Bladder microvascular endothelial cell (primary cell): ENCODE measurements at places on chromosomes 3 and 15. TPM values are rescaled to one million over a fixed set of nuclear protein-coding genes. Genes with fewer than 3 reads are reported as not detected.

SI gene
- not detected in 2 replicates for total RNA-seq

STRIT1 gene
- total RNA-seq, result not detected in 2 replicates

ABHD17C gene
- total RNA-seq, result 2.4 and 7.5 TPM in 2 replicates

WWTR1 gene
- total RNA-seq, result 46.1 and 139 TPM in 2 replicates

CAPN3 gene
- total RNA-seq, result 0.32 and 0.94 TPM in 2 replicates

SAMMSON gene
- total RNA-seq, result not detected in 2 replicates

RHOV gene
- not detected in 2 replicates for total RNA-seq

RPL32 gene
- total RNA-seq, result 967 and 1,632 TPM in 2 replicates

TTLL13 gene
- total RNA-seq, result 0.06 TPM in 1 of 2 replicates, not detected in the other

CADM2 gene
- total RNA-seq, result not detected in 2 replicates

PARP9 gene
- total RNA-seq, result 16.8 and 21.5 TPM in 2 replicates

GOLGA8Q gene
- total RNA-seq, result 0.32 and 0.76 TPM in 2 replicates

CTXND1 gene
- not detected in 2 replicates for total RNA-seq

CFAP100 gene
- not detected in 2 replicates for total RNA-seq

TTC14 gene
- 14.9 and 51.1 TPM in 2 replicates for total RNA-seq

ACKR2 gene
- total RNA-seq, result 0.16 and 6.9 TPM in 2 replicates

CD86 gene
- total RNA-seq, result not detected in 2 replicates

IL17RE gene
- 0.19 and 0.49 TPM in 2 replicates for total RNA-seq

ENTPD3 gene
- not detected in 2 replicates for total RNA-seq

TUSC7 gene
- not detected in 2 replicates for total RNA-seq

MEGF11 gene
- total RNA-seq, result under 0.01 TPM in 1 of 2 replicates, not detected in the other

POLQ gene
- total RNA-seq, result 7.6 and 7.8 TPM in 2 replicates

EDC3 gene
- 10.0 and 29.5 TPM in 2 replicates for total RNA-seq

SLC28A2 gene
- not detected in 2 replicates for total RNA-seq

SLC38A3 gene
- 0.13 TPM in 1 of 2 replicates, not detected in the other for total RNA-seq

SCN11A gene
- total RNA-seq, result under 0.01 and 0.06 TPM in 2 replicates

PIGZ gene
- 2.1 and 3.5 TPM in 2 replicates for total RNA-seq

DNAH12 gene
- under 0.01 and 0.16 TPM in 2 replicates for total RNA-seq

ZNF662 gene
- total RNA-seq, result 0.81 and 3.3 TPM in 2 replicates

SH3GL3 gene
- not detected in 2 replicates for total RNA-seq

PPP1R14D gene
- not detected in 2 replicates for total RNA-seq

CALML4 gene
- 4.4 and 5.1 TPM in 2 replicates for total RNA-seq

ZNF80 gene
- not detected in 2 replicates for total RNA-seq

PIERCE2 gene
- total RNA-seq, result 0.32 and 1.2 TPM in 2 replicates

RAD51 gene
- total RNA-seq, result 9.6 and 9.9 TPM in 2 replicates

KY gene
- not detected in 2 replicates for total RNA-seq

SRGAP3 gene
- under 0.01 and 29.1 TPM in 2 replicates for total RNA-seq

PPM1L gene
- total RNA-seq, result 0.65 and 0.88 TPM in 2 replicates

ANKRD34C gene
- not detected in 2 replicates for total RNA-seq

IL5RA gene
- not detected in 2 replicates for total RNA-seq

ANKRD63 gene
- total RNA-seq, result not detected in 2 replicates

GHSR gene
- total RNA-seq, result not detected in 2 replicates

STRA6 gene
- total RNA-seq, result 0.06 TPM in 1 of 2 replicates, not detected in the other

ARHGAP11A gene
- 13.5 and 15.4 TPM in 2 replicates for total RNA-seq

CCK gene
- not detected in 2 replicates for total RNA-seq

DNAJB11 gene
- 46.5 and 68.8 TPM in 2 replicates for total RNA-seq
